ENCODE measurements at places on chromosomes 7 and 10.
A peak's percentile ranks its signal among the peaks of the same experiment; 100 is the strongest.

GRCh38 chr10:75818552-75818951 is 387.1 kb downstream of the LRMDA start:
- no peak for DNase-seq

- no peak for DNase-seq
These were observed 38.7 kb upstream of the GSAP start for GRCh38 chr7:77454802-77455201.

GRCh38 chr7:158589653-158590052 is 2.0 kb upstream of the PTPRN2 start:
- DNase-seq, result no peak

DNA sequence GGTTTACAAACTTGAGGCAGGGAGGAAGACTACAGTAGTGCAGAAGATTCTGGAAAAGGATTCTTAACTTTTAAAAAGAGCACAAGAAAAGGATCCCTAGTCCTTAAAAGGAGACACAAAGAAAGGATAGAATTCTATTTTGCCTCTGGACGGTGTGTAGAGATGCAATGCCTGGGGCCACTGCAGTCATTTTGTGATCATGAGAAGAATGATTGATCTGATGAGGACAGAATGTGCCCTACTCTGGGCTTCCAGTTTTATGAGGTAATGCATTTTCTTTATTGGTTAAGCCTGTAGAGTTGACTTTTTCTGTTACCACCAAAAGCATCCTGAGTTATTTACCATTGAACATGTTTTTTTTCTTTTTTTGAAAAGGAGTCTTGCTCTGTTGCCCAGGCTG is 28.3 kb upstream of the UCMA start:
- DNase-seq, result no peak

DNA sequence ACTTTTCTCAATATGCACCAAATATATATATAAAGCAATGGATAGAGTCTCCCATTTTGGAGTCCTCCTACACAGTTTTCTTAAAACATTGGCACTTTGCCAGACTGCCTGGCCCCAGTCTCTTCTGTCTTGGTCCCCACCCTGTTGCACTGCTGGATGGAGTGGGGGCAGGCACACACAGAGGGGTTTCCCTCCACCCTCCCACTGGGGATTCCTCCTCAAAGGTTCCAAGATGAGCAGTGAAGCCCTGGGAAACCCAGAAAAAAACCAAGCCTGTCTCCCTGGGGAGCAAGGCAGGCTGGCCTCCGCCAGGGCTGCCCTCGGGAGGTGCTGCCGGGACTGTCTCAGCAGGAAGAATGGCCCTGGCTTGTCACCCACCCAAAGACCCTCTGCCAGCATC is 68.0 kb downstream of the SH3PXD2A start:
- DNase-seq, result no peak

DNA sequence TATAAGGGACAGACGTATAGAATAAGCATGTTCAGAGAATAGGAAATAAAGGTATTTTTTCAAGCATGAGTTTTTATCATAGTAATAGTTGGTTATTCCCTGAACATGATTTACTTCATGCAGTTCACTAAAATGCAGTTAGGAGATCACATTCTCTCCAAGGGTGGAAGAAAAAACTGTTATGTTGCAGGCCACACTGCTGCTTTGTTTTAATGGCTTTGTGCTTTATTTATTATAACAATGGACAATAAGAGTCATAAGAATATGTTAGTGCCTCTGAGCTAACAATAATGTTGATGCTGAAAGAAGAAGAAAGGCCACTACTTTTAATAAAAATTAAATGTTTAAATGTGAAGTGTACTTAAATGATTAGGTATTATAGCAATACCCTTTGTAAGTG is 78.5 kb upstream of the GATAD1 start:
- no peak for DNase-seq

GRCh38 chr7:85114342-85114741 is 72.5 kb downstream of the SEMA3D start:
- peak; percentile 9 for DNase-seq

GRCh38 chr10:74021248-74022055 is 23.5 kb downstream of the VCL start:
- no peak for DNase-seq

GRCh38 chr10:115082506-115082905 is 10.7 kb upstream of the ATRNL1 start:
- DNase-seq, result no peak

- DNase-seq, result no peak
These were observed 256.9 kb downstream of the INHBA start for GRCh38 chr7:41445946-41446345.

- no peak for DNase-seq
These were observed 5.2 kb upstream of the PRKAR2B start for GRCh38 chr7:107039199-107039900.

- DNase-seq, result no peak
These were observed 102.0 kb downstream of the WNT2 start for GRCh38 chr7:117220836-117221235.

DNA sequence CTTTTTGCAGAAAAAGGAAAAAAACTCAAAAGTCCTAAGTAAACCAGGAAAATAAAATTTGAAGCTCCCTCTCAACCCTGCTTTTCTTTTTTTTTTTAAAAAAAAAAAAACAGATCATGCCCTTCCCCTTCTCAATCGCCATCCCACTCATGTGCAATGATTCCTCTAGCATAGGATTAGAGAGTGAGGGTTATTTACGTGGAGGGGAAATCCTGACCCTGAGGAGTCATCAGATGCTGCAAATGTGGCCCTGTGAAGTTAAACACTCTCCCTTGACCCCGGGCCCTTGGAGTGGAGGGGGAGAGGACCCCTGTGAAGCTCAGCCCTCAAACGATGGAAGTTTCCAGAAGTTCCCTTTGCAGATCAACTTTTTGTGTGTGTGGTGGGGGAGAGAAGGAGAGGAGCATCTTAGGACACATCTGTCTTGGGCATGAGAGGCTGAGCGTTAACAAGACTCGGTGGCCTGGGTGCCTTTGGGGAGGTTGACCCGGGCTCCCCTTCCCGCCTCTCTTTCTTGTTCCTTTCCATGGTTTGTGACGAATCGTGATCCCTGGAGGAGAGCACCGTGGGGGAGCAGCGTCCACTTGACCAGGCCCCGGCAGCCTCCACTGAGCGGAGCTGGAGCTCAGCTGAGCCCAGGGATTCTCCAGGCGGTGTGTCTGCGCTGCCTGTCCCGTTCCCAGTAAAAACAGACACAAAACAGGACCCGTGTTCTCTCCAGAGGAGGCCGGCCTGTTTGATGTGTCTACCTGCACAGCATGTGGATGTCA is 1.5 kb upstream of the SHH start:
- no peak for DNase-seq

- DNase-seq, result no peak
These were observed 64.8 kb downstream of the GLRX3 start for GRCh38 chr10:130201043-130201380.

GRCh38 chr10:123769647-123770046 is 103.5 kb downstream of the GPR26 start:
- no peak for DNase-seq

DNA sequence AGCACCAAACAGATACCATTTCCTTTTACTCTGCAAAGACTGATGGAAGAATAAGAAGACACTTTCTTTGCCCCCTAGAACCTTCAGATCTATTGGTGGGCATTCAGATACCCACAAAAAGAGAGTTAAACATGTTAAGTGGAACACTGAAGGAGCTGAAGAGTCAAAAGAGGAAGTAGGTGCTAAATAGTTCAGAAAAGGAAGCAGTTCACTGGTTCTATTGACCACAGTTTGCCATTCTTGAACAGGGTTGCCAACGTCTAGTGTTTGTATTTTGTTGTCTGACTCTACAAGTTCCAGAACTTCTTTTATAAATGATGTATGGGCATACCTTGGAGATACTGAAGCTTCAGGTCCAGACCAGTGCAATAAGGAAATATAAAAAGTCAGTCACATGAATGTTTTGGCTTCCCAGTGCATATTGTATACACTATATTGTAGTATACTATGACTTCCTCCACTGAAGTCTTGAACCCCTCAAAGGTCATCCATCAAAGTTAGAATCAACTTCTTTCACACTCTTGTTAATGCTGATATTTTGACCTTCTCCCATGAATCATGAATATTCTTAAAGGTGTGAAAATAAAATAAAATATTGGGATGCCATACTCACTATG is 47.5 kb upstream of the AGR3 start:
- no peak for DNase-seq

DNA sequence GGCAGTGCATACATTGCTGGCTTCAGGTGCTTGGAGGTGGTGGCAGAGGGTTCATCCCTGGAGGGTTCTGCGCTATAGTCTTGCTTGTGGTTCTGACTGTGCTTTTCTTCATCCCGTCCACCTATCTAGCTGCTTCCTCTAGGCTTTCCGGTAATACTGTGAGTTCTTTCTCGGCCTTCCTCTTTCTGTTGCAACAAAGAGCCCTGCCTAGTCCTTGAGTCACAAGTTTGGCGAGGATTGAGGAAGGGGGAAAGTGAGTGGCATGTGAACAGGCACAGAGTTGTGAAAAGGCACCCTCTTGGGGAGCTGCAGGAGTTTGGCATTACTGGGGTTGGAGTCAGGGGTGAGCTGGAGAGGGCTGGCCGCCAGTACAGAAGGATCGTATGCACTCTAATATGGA is 123.0 kb downstream of the SH2D4B start:
- no peak for DNase-seq

- no peak for DNase-seq
These were observed 101.6 kb upstream of the PLXNA4 start for GRCh38 chr7:132677918-132678317.

GRCh38 chr10:110011681-110012080 is 3.9 kb downstream of the ADD3 start:
- peak; percentile 26 for DNase-seq

DNA sequence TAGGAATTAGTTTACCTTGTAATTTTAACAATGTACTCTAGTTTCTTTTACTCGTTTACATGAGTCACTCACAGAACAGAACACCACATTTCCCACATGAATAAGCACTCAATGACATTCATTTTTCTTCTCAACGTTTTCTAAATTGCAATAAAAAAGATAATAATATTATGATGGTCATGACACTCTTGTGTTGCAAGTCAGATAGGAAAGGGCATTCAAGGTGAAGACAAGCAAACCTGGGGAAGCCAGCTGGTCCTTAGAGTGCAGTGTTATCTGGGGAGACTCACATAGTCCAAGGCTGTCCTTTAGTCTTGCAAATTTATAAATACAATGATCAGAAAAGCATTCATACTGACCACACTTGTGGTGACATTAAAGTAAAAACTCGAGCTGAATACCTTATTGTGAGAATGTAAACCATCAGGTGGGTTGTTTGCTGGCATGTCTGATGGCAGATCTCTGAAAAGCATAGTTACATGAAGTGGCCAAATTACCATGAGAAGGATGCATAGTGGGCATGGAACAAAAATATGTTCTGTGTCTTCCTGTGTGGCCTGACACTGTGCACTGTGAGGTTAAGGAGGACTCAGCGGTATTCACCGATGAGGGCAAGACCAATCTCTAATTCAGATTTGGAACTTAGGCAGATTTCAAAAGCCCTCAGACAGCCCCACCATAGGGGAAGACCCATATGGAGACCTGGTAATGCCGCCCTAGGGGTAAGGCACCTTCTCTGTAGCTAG is 158.9 kb upstream of the ASAH2 start:
- DNase-seq, result no peak

- peak; percentile 96 for DNase-seq
These were observed 15.8 kb downstream of the FZD9 start for GRCh38 chr7:73449422-73449821.

DNA sequence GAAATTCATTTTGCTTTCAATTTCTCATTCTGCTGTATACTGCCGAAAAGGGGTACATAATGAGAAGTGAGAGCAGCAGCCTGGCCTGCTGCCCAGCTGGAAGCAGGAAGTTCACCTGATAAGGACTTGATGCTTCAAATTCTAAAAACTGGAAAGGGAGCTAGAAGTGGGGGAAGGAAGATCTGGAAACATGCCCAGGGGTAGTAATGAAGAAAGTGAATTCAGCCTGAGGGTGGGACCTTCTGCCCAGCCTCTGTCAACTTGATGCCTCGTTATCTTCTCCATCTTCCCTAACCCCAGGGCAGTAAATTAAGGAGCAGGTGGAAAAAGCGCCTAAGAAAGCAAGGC is 69.4 kb downstream of the ARMH3 start:
- DNase-seq, result peak; percentile 1

DNA sequence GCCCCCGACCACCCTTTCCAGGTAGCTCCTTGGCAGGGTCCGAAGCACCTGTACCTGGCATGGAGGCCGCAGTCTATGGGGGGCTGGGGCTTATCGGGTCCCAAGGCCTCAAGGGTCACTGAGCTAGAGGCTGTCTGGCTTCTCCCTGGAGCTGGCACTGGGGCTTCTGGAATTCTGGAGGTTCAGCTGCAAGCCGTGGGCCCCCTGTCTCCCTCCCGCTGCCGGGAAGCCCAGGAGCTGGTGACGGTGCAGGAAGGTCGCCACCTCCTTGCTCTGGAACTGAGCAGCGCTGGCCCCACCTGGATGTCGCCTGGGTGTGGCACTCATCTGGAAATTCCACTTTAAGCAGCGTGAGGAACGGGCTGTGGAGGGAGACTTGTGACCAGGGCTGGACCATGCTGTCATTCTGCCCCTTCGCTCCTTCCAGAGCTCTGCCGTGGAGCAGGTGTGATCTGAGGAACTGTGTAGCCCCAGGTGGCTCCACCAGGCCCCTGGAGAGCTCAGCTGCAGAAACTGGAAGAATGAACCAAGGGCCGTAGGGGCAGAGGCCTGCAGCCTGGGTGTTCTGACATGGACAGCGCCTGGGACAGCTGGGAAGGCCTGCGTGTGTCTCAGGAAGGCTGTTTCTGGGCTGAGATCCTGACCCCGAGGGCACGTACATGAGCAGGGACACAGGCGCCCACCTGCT is 129.7 kb upstream of the PPP2R2D start:
- DNase-seq, result no peak

DNA sequence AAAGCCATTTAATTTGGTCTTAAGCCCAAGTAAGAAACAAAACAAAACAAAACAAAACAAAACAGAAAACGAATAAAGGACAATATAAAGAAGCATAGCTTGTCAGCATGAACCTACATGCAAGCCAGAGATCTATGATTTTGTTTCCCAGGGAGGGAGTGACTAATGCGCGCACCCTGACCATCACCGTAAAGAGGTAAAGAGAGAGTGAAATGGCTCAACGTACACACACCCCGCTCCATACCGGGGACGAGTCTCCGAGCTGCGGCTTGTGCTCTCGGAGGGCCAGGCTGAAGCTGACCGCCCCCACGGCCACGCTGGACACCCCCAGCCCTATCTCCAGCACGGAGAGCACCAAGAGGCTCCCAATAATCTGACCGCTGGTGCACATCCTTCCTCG is 1.1 kb downstream of the TMEM196 start:
- no peak for DNase-seq

- DNase-seq, result no peak
These were observed 63.7 kb downstream of the ZNRF2 start for GRCh38 chr7:30348083-30348560.

- no peak for DNase-seq
These were observed 57.5 kb upstream of the MGAM2 start for GRCh38 chr7:142053988-142054387.

GRCh38 chr7:3730276-3730675 is 429.2 kb downstream of the SDK1 start:
- no peak for DNase-seq

- peak; percentile 3 for DNase-seq
These were observed 173.2 kb upstream of the KIAA1217 start for GRCh38 chr10:24035761-24036160.

- no peak for DNase-seq
These were observed 14.6 kb downstream of the ADAP1 start for GRCh38 chr7:939843-940242.

- no peak for DNase-seq
These were observed 346.0 kb downstream of the PHF14 start for GRCh38 chr7:11319491-11320274.

All from NCI-H1417 (cell line).